Hematopoietic multipotent progenitor cell treated with erythropoietin and hydrocortisone succinate and interleukin-3 and kit ligand, for 6 days (in vitro differentiated cells): ENCODE measurements at places on chromosomes 1 and 21.

- no peak for DNase-seq
Observed at GRCh38 chr1:214050513-214051401, 63.0 kb downstream of the PROX1 start.

- no peak for DNase-seq
Observed at GRCh38 chr21:38266732-38267131, 9.9 kb downstream of the KCNJ15 start.

- no peak for DNase-seq
Observed at GRCh38 chr1:39872698-39873097, 10.6 kb downstream of the TRIT1 start.

- DNase-seq = peak; percentile 41
Observed at GRCh38 chr1:110441888-110442287, 9.1 kb upstream of the PROK1 start.

- no peak for DNase-seq
Observed at GRCh38 chr1:184614667-184615066, 140.0 kb downstream of the EDEM3 start.

DNA sequence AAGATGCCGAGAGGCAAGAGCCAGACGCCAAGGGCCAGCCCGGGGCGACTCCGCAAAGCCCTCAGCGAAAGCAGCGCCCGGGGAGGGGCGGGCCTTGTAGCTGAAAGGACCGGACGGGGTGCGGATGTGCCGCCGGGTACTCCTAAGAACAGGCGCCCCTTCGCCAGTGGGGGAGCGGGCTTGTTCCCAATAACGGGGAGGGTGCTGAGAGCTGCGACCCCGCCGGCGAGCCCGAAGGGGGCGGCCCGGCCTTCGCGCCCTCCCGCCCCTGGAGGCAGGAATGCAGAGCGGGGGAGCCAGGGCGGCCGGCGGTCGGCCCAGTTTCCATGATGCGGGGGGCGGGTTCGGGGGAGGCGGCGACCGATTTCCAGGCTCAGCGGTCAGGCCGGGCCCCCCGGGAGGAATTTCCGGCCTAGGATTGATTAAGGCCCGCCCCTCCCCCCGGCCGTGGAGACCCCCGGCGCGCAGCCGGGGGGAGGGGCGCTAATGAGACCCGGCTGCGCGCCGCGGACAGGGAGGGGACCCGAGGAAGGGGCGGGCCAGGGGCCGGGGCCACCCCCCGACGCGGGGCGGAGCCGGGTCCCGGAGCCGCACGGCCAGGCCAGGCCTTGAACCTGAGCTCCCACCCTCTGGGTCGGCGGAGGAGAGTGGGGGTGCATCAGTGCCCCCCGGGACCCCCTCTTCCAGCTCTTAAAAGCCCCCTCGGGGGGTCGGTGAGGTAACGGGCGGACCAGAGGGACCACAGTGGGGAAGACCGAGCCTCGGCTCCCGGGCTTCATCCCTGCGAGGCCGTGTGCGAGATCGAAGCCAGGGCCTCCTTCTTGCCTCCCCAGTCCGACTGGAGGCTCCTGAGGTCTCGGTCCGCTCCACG is 898 bp upstream of the TMEM200B start:
- DNase-seq = peak; percentile 76

DNA sequence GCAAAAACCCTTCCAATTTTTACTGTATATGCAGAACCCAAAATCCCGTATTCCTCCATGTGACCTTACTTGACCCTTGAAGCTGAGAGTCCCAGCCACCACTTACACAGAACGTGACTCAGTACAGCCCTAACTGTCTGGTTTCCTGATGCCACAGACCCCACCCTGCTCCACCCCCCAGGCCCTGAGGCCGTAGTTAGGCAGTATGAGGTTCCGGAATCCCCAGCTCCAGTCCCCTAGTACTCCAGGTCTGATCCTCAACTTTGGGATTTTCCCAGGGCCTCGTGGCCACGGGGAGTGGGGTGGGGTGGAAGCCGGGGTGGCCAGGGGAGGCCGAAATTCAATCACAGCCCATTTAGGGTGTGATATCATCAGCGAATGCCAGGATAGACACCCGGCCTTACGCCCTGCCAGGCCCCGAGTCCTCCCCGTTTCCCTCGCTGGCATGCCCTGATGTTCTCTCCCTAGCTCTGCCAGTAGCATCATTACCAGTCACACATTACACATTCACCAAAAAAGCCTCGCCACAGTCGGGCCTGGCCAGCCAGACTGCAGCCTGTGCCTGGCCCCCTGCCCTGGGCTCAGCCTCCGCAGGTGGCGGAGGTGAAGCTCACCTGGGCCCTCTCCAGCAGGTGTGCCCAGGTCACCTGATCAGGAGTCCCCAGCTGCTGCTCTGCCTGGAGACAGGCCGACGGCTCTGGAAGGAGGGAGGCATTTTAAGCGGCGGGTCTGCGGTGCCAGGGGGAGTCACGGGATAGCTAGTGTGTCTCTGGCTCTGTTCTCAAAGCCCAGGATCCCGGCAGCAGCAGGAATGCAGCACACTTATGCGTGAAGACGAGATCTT is 70.8 kb downstream of the SCCPDH start:
- DNase-seq = peak; percentile 62

- peak; percentile 25 for DNase-seq
Observed at GRCh38 chr1:97202481-97203380, 481.1 kb downstream of the PTBP2 start.

- no peak for DNase-seq
Observed at GRCh38 chr1:26951216-26951615, 9.1 kb downstream of the KDF1 start.
